ENCODE measurements at places on chromosomes 12 and 14. TPM values are rescaled to one million over a fixed set of nuclear protein-coding genes. Genes with fewer than 3 reads are reported as not detected.
A peak's percentile ranks its signal among the peaks of the same experiment; 100 is the strongest.

DNA sequence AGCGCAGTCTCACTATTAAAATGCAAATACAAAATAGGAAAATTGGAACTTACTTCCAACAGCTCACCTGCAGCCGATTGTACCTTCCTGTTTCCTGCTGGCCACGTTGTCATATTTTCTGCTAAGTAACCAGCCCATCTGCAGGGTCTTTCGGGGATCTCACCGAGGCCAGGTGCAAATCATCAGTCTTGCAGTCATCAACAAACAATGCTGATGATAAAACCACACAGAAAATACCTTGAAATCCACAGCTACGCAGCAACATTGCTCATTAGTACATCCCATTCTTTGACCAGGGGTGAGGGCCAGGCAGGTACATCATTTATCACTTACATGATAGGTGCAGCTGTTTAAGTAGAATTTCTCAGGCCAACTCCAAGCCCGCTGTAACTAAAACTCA, 406.9 kb downstream of the TMEM121 start:
- H3K36me3 ChIP-seq, result no peaks in the 10 kb centered on the region
- no peak overlapping the region for H3K27ac ChIP-seq
- no peak for DNase-seq
- no peaks in the 10 kb centered on the region for H3K27me3 ChIP-seq
- H3K4me3 ChIP-seq, result no peak overlapping the region
- H3K4me1 ChIP-seq, result no peaks in the 10 kb centered on the region

The FAM181A gene
- polyA plus RNA-seq, result not detected

DNA sequence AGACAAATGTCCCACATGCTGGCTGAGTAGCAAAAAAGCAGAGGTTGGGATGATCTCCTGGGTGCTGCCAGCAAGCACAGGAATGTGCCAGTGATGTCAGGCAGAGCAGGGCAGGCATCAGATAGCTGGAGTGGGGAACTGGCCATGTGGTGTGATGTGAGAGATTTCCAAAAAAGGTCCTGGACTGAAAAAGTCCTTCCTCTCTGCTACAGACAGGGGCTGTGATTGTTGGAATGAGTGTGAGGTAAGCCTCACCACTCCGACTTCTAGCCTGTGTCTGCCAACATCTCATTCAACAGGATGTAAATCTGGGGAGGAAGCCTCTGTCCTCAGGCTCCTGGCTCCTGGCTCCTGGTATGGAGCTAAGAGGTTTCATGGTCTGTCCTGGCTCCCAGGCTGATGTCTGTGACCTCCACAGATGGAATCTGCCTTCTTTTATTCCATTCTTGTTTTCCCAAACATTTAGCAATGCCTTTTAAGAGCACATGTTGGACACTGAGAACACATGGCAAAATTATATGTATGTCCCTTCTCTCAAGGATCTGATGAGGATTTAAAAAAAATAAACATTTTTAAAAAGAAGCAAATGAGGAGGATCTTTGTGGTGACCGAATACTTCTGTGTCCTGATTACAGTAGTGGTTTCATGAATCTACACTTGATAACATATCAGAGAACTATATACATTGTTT, 50.1 kb upstream of the STK38L start:
- H3K4me3 ChIP-seq, result no peak overlapping the region
- H3K27ac ChIP-seq, result no peak overlapping the region
- no peaks in the 10 kb centered on the region for H3K36me3 ChIP-seq
- H3K4me1 ChIP-seq, result no peaks in the 10 kb centered on the region

DNA sequence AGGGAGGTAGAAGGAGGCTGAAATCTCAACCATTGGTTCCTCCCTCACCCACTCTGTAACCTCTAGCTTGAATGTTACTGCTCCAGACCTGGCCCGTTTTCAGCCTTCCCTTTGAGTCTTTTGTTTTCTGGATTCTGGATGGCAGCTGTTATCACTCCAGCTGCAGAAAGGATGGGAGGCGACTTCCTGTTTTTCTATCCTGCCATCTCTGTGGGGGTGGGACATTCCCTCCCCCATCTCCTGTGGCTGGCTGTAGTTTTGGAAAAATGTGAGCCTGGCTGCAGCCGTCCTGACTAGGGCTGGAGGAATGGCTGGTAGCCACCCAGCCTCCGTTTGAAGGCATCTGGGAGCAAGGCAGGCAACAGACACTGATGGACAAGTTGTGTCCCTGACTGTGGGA, 2.9 kb upstream of the PPFIBP1 start:
- peaks cover 18% of the 10 kb centered on the region for H3K4me1 ChIP-seq
- no peaks in the 10 kb centered on the region for H3K27me3 ChIP-seq
- H3K4me3 ChIP-seq, result no peak overlapping the region
- H3K36me3 ChIP-seq, result no peaks in the 10 kb centered on the region
- no peak overlapping the region for H3K27ac ChIP-seq
- no peak for DNase-seq

DNA sequence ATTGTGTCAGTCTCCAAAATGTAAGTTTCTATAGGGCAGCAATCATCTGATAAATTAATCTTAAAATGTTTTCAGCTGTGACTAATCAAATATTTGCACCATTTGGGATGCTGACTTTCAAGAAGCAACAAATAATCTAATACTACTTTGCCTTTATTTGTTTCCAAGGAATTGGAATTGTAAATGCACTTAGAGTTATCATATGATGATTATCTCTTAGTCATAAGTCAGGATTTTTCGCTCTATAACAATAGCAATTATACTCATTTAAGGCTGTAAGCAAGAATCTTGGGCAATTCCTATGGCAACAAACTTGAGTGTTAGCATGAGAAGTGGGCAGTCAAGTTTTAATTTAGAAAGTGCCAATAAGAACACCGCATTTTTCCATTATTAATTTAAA, 13.0 kb upstream of the BAZ1A start:
- no peak for DNase-seq
- H3K4me3 ChIP-seq, result no peak overlapping the region
- H3K27ac ChIP-seq, result no peak overlapping the region
- H3K36me3 ChIP-seq, result no peaks in the 10 kb centered on the region
- H3K4me1 ChIP-seq, result no peaks in the 10 kb centered on the region

GRCh38 chr12:571795-572531, 91.3 kb downstream of the NINJ2 start:
- H3K27ac ChIP-seq, result peak overlapping the region; percentile 82
- H3K4me3 ChIP-seq, result no peak overlapping the region
- peaks cover 47% of the 10 kb centered on the region for H3K4me1 ChIP-seq
- no peak for DNase-seq
- H3K36me3 ChIP-seq, result no peaks in the 10 kb centered on the region

DNA sequence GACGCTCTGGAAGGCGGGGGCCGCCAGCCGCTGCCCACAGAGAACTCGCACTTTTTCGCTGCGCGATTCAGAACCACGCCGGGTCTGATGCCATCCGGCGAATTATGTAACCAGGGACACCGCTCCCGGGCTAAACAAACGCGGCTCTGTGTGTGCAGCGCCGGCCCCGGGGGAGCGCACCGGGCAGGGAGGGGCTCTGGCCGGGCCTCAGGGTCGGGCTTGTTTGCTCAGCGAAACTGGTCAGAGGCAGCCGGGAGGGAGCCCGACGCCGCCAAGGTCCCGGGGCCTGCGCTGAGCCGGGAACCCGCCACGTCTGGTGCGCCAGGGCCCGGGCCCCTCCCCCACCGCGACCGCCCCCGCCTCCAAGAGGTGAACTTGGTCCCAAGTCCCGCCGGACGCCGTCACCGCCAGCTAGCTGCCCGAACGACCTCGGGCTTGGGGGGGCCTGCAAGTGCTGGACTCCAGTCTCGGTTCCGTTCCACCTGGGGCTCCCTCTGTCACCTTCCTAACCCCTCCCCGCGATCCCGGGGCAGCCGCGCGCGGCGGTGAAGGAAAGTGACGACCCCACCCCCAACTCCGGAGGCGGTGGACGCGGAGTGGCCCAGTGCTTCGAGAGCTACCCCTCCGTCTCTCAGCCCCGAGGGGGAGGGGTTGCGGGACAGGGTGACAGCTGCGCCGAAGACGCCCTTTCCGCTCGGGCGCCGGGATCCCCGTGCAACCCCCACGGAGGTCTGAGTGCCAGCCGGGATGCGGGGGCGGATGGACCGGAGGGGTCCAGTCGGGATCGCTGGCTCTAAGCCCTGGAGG, 848 bp downstream of the CTDSP2 start:
- H3K4me1 ChIP-seq, result peaks cover 27% of the 10 kb centered on the region
- peak overlapping the region; percentile 86 for H3K27ac ChIP-seq
- H3K4me3 ChIP-seq, result peak overlapping the region; percentile 92
- no peak for DNase-seq
- H3K27me3 ChIP-seq, result no peaks in the 10 kb centered on the region
- no peaks in the 10 kb centered on the region for H3K36me3 ChIP-seq

- DNase-seq, result no peak
- H3K27ac ChIP-seq, result no peak overlapping the region
- peaks cover 2% of the 10 kb centered on the region for H3K27me3 ChIP-seq
- peaks cover 34% of the 10 kb centered on the region for H3K4me1 ChIP-seq
- H3K4me3 ChIP-seq, result no peak overlapping the region
- no peaks in the 10 kb centered on the region for H3K36me3 ChIP-seq
Observed at GRCh38 chr14:69994002-69994401, 114.8 kb downstream of the SMOC1 start.

The OR4K1 gene
- polyA plus RNA-seq, result not detected

DNA sequence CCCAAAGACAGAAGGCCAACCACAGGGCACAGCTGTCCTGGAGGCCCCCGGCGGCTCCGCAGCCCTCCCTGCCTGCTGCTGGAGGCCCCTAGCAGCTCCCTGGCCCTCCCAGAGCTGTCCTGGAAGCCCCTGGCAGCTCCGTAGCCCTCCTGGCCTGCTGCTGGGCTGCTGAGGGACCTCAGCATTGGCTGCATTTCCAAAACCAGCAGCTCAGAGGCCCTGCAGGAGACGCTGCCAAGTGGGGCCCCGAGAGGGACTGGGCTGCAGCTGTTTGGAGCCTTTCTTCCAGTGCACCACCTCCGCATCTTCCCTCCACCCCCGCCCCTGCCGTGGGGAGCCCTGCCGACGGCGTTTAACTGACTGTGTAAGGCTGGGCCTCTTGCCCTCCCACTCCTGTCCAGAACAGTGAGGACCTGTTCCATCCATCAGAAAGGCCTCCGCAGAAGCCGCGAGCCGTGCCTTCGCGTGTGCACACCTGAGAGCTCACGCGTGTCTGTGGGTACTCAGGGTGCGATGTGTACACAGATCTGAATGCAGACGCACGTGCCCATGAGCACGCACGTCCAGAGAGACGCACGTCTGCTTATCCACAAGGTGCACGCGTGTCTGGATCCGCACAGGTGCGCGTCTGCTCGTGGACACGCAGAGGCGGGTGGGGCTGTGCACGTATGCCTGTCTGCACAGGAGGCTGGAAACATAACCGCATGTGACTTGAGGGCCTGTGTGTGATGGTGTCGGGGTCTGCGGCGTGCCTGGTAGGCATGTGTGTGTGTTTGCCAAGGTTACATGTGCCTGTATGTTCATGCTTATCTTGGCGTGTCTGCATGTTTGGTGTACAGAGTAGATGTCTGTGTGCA, 57.0 kb upstream of the FBRSL1 start:
- H3K4me3 ChIP-seq, result no peak overlapping the region
- no peak for DNase-seq
- peaks cover 27% of the 10 kb centered on the region for H3K4me1 ChIP-seq
- peaks cover 80% of the 10 kb centered on the region for H3K27me3 ChIP-seq
- H3K36me3 ChIP-seq, result no peaks in the 10 kb centered on the region

The CD163L1 gene
- 0.30 TPM for polyA plus RNA-seq

The ACOT6 gene
- not detected for polyA plus RNA-seq

GRCh38 chr14:22838631-22839041, 2.3 kb downstream of the MMP14 start:
- peak overlapping the region; percentile 92 for H3K4me3 ChIP-seq
- H3K27me3 ChIP-seq, result no peaks in the 10 kb centered on the region
- DNase-seq, result no peak

DNA sequence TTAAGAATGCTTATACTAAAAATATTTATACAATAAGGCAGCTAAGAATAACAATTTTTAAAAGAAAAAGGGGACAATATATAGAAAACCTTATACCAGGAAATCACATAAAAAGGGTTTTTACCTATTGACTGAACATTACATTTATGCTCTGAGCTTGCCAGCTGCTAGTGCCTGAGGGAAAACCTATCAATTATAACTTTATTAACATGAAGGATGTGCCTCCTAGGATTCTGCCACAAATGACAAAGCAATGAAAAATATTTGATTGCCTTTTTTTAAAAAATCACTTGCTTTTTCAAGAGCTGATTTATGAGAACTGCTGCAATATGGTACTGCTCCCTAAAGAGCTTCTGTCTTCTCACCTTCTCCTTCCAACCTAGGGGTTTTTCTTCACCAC, 185.7 kb downstream of the RIMBP2 start:
- no peak overlapping the region for H3K4me3 ChIP-seq
- no peaks in the 10 kb centered on the region for H3K27me3 ChIP-seq
- DNase-seq, result no peak
- no peaks in the 10 kb centered on the region for H3K4me1 ChIP-seq
- H3K36me3 ChIP-seq, result no peaks in the 10 kb centered on the region
- no peak overlapping the region for H3K27ac ChIP-seq

DNA sequence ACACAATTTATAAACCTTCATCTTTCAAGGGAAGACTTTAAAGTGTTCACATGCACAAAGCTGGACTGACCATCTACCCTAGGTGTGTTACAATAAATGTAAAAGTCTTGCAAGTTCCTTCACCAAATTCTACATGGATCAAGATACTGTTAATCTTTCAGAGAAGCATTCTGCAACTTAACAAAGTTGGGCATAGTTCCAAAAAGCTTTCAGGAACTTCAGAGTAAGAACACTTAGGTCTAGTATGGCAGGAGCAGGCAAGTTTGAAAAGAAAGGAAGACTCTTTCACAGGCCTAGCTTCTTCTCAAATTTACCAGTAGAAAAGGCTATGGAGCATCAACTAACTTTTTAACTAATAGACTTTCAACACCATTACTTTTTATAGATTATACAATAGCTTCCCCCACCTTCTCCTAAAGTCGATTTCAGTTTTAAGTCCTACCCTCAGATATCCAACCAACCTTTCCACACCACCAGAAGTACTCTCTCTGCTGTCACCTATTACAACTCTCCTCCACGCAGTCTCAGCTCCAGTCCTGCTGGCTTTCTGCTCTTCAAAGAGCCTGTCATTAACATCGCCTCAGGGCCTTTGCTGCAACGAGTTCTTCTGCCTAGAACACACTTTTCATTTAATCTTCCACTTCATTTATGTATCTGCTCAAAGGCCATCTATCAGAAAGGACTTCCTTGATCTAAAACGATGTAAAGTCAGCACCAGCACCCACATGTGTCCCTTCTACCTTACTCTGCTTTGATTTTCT, 333.9 kb downstream of the CEP128 start:
- no peak overlapping the region for H3K4me3 ChIP-seq
- DNase-seq, result no peak
- H3K27me3 ChIP-seq, result no peaks in the 10 kb centered on the region
- no peaks in the 10 kb centered on the region for H3K36me3 ChIP-seq
- H3K27ac ChIP-seq, result no peak overlapping the region

DNA sequence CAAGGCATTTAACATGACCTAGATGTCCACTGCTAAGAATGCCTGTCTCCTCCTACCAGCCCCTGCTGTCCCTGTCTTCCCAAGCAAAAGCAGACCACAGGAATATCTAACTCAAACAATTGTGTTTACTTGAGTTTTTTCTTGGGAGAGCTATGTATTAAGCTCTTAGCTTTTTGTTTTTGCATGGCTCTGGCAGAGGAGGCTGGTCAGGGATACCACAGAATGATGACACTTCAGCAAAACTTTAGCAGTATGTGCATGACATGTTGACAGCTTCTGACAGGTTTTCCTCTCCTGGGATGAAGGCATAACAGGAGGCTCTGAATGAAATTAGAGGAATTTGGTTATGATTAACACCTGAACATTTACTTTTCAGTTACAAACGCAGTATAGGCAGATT, 6.9 kb downstream of the TMBIM6 start:
- peaks cover 41% of the 10 kb centered on the region for H3K4me1 ChIP-seq
- peaks cover 5% of the 10 kb centered on the region for H3K36me3 ChIP-seq
- H3K27me3 ChIP-seq, result no peaks in the 10 kb centered on the region

GRCh38 chr12:73017981-73018380, 745.8 kb downstream of the TRHDE start:
- no peak for DNase-seq
- H3K36me3 ChIP-seq, result no peaks in the 10 kb centered on the region
- no peaks in the 10 kb centered on the region for H3K27me3 ChIP-seq
- H3K4me1 ChIP-seq, result no peaks in the 10 kb centered on the region
- no peak overlapping the region for H3K27ac ChIP-seq
- H3K4me3 ChIP-seq, result no peak overlapping the region
